ENCODE measurements at places on chromosomes 7 and 10. TPM values are rescaled to one million over a fixed set of nuclear protein-coding genes. Genes with fewer than 3 reads are reported as not detected.

SFXN2 gene
- total RNA-seq, result 32.7 TPM

LRRD1 gene
- total RNA-seq, result not detected

TDRD1 gene
- not detected for total RNA-seq

LIPF gene
- total RNA-seq, result not detected

CYP3A5 gene
- total RNA-seq, result 0.22 TPM

CAMK2B gene
- 0.17 TPM for total RNA-seq

ACBD7 gene
- total RNA-seq, result 22.0 TPM

SORCS3 gene
- total RNA-seq, result 0.18 TPM

HABP2 gene
- not detected for total RNA-seq

IL6 gene
- total RNA-seq, result 0.85 TPM

BTBD16 gene
- total RNA-seq, result not detected

RBM48 gene
- 12.5 TPM for total RNA-seq

ANKRD30A gene
- total RNA-seq, result not detected

IKZF1 gene
- total RNA-seq, result 0.48 TPM

PDZD7 gene
- total RNA-seq, result 2.0 TPM

GPR26 gene
- 0.07 TPM for total RNA-seq

FEZF1 gene
- 41.5 TPM for total RNA-seq

All from H9 (cell line).